ENCODE measurements at places on chromosomes 7 and 10. TPM values are rescaled to one million over a fixed set of nuclear protein-coding genes. Genes with fewer than 3 reads are reported as not detected.

Gene PRKAR2B
- 9.6 TPM for total RNA-seq

Gene ARL4A
- 19.3 TPM for total RNA-seq

Gene UMAD1
- 13.5 TPM for total RNA-seq

Gene ANKRD61
- total RNA-seq, result 0.44 TPM

Gene SRPK2
- total RNA-seq, result 37.5 TPM

Gene EXOC4
- total RNA-seq, result 68.6 TPM

Gene GIMAP4
- 0.14 TPM for total RNA-seq

Gene HMX3
- total RNA-seq, result not detected

Gene ATG9B
- total RNA-seq, result not detected

Gene MOGAT3
- total RNA-seq, result not detected

Gene PGAM2
- not detected for total RNA-seq

Gene STAG3
- 0.44 TPM for total RNA-seq

Gene ACTR1A
- total RNA-seq, result 187 TPM

Gene C10orf53
- total RNA-seq, result not detected

Gene PMS2
- total RNA-seq, result 17.8 TPM

Gene IDI1
- 74.0 TPM for total RNA-seq

Gene NEUROD6
- total RNA-seq, result not detected

Gene LIPM
- not detected for total RNA-seq

Gene DOCK1
- total RNA-seq, result 84.5 TPM

Gene SPDYE6
- total RNA-seq, result not detected

Gene CREB3L2
- 41.1 TPM for total RNA-seq

Gene ZNF138
- total RNA-seq, result 1.8 TPM

Gene TEX47
- not detected for total RNA-seq

Gene GFRA1
- total RNA-seq, result 6.0 TPM

Gene GPC2
- total RNA-seq, result 1.9 TPM

Gene TRIM73
- total RNA-seq, result 0.29 TPM

Measured in placental pericyte (primary cell).